Endodermal cell (in vitro differentiated cells): ENCODE measurements at places on chromosomes 13 and 19. TPM values are rescaled to one million over a fixed set of nuclear protein-coding genes. Genes with fewer than 3 reads are reported as not detected.

The DACH1 gene
- 0.81 and 1.1 TPM in 2 replicates for total RNA-seq

- peak; percentile 67 for DNase-seq
- peak overlapping the region; percentile 57 for H3K27ac ChIP-seq
- peaks cover 9% of the 10 kb centered on the region for H3K36me3 ChIP-seq
- H3K4me1 ChIP-seq: no peaks in the 10 kb centered on the region
- H3K27me3 ChIP-seq: no peaks in the 10 kb centered on the region
- H3K4me3 ChIP-seq: peak overlapping the region; percentile 78
Measured at GRCh38 chr19:1237027-1237659, 662 bp downstream of the CBARP start.

The MAP4K1 gene
- 12.3 and 14.6 TPM in 2 replicates for total RNA-seq

DNA sequence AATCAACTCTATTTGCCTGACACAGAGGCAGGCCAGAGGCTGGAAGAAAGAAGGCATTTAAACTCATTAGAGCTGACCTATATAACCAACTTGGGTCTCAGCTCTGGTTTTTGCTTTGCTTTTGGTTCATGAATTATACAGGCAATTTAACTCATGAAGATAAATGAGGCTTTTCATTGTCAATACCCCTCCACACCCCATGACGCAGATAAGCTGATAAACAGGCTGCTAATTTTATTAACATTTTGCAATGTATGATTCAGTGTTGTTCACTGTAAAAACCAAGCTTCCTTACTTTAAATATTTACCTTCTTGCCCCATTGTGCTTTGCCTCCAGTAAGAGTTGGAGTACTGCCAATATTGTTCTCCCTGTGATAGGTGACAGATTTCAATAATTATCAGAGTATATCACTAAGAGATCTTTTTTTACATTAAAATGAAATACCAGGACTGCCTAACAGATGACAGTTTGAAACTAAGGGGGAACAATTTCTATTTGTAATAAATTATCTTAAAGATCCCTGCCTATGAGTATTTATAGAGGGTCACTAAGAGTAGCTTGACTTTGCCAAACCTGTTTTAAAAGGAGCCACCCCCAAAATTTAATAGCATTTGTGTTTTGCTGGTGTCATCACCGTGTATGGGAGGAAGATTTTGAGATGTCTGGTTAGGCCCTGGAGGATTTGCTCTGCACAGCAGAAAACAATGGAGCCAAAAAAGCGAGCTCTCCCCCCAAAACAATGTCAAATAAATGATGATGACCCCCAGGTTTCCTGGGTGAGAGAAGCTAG lies 472.7 kb upstream of the NBEA start:
- no peak overlapping the region for H3K4me3 ChIP-seq
- no peaks in the 10 kb centered on the region for H3K27me3 ChIP-seq
- DNase-seq: no peak

The CEACAM16 gene
- total RNA-seq: not detected in 3 replicates

- no peak overlapping the region for H3K4me3 ChIP-seq
Measured at GRCh38 chr13:25375727-25376358, 4.1 kb downstream of the ATP8A2 start.

- no peak for DNase-seq
- H3K27ac ChIP-seq: no peak overlapping the region
- no peaks in the 10 kb centered on the region for H3K36me3 ChIP-seq
- H3K4me1 ChIP-seq: no peaks in the 10 kb centered on the region
Measured at GRCh38 chr13:77345150-77345780, 18.4 kb upstream of the MYCBP2 start.
